Activated CD8-positive, alpha-beta memory T cell treated with anti-CD3 and anti-CD28 coated beads, Interleukin-2, amount 50 U/mL, for 48 hours (primary cell): ENCODE measurements at places on chromosomes 1 and 21.

- no peak for DNase-seq
Measured at GRCh38 chr1:187409341-187409740, 580.6 kb downstream of the PLA2G4A start.

GRCh38 chr1:182549811-182550210, 39.2 kb downstream of the RNASEL start:
- no peak for DNase-seq

- no peak for DNase-seq
Measured at GRCh38 chr1:12296623-12297022, 66.8 kb downstream of the VPS13D start.

DNA sequence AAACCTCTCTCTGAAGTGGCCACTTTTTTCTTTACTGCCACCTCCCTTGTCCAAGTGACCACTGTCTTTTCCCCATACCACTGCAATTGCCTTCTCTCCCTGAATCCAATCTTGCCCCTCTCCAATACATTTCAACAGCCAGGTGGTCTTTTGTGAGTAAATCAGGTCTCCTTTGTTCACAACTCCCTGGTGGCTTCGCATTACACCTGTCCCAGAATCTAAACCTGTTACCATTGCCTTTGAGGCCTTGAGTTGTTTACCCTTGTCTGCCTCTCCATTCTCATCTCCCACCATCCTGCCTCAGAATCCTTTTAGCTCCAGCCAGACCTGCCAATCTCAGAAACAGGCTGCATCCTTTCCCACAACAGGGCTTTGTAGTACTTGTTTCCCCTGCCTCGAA, 21.8 kb upstream of the DYNLT5 start:
- no peak for DNase-seq

GRCh38 chr1:67614511-67614934, 70.5 kb upstream of the GADD45A start:
- DNase-seq, result no peak

- no peak for DNase-seq
Measured at GRCh38 chr1:61125263-61125662, 42.9 kb downstream of the NFIA start.

- peak; percentile 76 for DNase-seq
Measured at GRCh38 chr21:43917515-43918384, 52.7 kb downstream of the AGPAT3 start.

DNA sequence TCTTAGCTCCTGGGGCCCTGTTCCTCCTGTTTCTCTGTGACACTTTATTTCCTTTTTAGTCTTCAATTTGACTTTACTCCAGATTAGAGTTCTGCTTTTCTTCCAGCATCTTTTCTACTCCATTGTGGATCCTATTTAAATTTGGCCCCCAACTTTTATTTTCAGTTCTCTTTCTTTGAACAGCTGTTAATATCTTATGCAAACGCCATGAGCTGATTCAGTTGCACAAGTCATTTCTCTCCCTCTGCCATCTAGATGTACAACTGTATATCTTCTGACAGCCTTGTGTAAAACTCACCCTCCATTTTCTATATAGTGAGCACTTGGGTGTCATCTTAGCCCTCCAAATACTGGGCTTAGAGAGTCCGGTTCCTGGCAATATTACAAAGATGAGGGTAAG, 42.2 kb downstream of the SPATA17 start:
- no peak for DNase-seq

DNA sequence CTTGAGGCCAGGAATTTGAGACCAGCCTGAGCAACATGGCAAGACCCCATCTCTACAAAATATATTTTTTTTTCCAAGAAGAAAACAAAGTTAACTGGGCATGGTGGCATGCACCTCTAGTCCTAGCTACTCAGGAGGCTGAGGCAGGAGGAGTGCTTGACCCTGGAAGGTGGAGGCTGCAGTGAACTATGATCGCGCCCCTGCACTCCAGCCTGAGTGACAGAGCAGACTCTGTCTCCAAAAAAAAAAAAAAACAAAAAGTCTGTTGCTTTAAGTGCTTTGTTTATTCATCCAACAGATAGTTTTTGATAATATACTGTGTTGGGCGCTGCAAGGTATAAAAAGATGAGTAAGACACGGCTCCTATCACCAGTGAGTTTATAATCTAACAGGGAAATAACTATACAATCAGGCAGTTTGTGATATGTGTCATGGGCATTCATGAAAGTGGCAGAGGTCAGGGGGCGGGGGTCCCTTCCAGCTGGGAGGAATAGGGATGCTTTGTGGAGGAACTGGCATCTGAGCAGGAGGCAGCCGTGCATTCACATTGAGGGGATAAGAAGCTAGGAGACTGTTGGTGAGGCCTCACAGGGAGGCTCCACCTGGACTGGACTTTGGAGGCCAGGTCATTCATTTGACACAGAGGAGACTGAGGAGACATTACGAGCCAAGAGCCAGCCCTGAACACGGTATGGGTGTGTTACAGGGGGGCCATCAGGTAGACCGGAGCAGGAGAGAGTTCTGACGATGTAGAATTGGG, 67.3 kb upstream of the ERRFI1 start:
- DNase-seq, result no peak

GRCh38 chr1:224329484-224329841, 509 bp downstream of the NVL start:
- no peak for DNase-seq

DNA sequence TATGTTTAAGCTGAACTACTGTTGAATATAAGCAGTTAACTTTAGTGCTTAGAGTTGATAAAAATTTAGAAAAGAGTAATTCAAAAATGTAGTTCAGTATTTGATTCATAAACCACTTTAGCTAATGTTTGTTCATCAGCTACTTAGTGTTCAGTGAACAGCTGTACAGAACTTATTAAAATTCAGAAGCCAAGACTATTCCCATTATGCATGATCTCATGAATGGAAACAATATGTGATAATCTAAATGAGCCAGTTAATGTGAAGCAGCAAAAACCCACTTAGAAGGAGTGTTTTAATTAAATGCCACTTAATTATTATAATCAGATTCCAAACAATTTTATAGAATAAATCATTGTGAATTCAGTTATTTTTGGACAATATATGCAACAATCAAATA, 92.9 kb upstream of the NEGR1 start:
- DNase-seq, result no peak
